Left colon (tissue), 2 donors: ENCODE measurements at places on chromosomes 4 and X.

DNA sequence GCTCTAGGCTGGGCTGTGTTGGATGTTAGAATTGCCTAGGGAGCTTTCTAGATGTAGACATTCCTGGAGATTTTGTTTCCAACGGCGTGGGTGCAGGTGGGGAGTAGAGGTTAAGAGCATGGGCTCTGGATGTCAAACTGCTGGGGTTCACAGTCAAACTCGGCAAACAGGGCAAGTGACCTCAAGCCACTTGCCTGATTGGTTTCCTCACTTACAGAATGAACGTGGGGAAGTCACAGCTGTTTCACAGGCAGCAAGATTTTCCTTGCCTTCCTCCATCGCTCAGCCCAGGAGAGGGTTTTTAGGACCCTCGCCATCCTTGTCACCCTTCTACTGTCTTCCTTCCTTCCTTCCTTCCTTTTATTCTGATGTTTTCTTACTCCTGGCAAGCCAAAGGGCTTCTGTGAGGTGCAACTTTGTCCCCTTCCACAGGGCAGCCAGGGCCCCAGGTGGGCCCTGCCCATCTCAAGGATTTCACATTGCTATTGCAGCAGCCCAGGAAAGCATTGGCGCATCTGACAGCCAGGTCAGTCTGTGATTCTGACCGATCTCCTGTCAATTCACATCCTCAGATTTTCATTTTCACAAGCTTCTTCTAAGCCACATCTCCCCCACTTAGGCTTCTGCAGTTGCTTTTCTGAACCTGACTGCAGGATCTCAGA is 7.0 kb downstream of the RTL5 start:
- no peak for DNase-seq

DNA sequence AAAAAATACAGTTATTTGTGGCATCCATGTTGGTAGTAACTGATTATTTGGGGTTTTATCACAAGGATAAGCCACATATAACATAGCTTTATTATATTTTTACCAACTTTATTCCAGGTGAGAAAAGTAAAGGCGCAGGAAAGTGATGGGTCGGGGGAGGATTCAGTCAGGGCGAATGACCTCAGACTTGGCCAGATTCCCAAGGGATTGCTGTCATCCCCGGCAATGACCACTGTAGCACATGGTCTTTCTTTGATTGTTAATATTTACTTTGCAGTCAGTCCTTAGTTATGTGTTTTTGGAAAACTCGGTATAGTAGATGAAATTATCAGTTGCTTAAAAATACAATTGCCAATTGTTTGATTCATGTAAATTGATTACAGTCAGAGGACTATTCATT is 17.6 kb downstream of the GRIA3 start:
- no peak for DNase-seq

- DNase-seq = no peak
Measured at GRCh38 chr4:8552581-8553205, 27.5 kb upstream of the GPR78 start.

GRCh38 chr4:185119927-185120630 is 23.0 kb upstream of the SLC25A4 start:
- no peak for DNase-seq

- no peak for DNase-seq
Measured at GRCh38 chr4:630656-631055, 5.3 kb downstream of the PDE6B start.

GRCh38 chr4:12123707-12124106 is 695.0 kb upstream of the HS3ST1 start:
- DNase-seq = no peak

- DNase-seq = no peak
Measured at GRCh38 chr4:68175562-68176155, 46.0 kb upstream of the TMPRSS11F start.

DNA sequence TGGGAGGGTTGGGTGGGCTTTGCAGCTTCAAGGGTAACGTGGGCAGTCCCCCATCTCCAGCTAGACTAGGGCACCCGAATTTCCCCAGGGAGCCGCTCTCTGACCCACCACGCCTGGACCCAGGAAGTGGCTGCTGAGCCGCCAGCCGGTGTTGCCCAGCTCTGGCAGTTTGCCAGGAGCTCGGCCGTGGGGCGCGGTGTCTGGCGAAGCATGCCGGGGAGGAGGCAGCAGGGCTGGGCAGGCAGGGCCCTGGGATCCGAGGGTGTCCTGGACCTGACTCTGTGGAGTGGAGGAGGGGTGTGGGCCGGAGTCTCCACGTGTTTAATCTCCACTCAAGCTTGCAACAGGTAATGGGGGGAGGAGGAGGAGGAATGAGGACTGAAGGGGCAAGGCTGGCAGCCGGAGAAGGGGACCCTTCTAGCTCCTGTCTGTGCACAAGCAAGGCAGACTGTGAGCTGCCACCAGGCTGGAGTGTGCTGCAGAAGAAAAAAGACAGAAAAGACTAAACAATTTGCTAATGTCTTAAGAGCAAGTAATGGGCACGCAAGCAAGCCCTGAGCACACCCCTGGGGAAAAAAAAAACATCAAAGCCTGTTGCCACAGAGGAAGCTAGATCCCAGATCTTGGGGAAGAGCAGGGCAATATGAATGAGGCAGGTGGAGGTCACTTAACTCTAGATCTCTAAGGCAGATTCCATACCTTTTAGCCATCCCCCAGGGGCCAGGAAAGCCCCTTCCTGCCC is 2.4 kb downstream of the LONRF3 start:
- peak; percentile 78 for DNase-seq

DNA sequence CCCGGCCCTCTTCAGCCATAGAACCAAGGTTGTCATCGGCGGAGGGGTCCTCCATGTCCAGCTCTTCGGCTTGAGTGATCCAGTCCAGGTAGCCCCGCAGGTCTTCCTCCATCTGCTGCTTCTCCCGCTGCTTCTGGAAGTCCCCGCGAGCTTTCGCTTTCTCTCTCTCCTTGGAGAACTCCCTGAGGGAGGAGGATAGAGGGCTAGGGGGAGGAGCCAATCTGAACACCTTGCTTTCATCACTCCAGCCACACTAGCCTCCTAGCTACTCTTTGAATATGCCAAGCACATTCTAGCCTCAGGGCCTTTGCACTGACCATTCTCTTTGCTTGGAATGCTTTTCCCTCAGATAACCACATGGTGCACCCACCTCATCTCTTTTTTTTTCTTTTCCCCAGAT is 6.2 kb downstream of the CACNA1F start:
- no peak for DNase-seq

- no peak for DNase-seq
Measured at GRCh38 chrX:143058120-143058519, 32.4 kb downstream of the SPANXN4 start.

GRCh38 chrX:72207366-72207765 is 25.8 kb downstream of the PIN4 start:
- no peak for DNase-seq

DNA sequence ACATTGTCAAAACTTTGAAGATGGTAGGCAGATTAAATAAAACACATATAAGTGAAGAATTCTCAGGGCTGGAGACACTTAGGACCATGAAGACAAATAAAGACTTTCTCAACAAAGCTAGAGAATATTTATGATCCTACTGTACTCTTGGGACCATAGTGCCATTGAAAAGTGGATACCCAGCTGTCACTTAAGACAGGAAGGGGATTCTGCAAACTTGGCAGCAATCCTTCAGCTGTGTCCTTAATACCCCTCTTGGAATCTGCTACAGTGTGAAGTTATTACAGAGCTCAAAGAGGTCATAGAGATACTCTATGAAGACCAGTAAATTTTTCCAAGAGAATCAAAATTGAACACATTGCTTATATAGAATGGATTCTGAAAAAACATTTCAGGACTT is 24.3 kb downstream of the PDE5A start:
- no peak for DNase-seq

- DNase-seq = no peak
Measured at GRCh38 chr4:56703378-56703777, 22.3 kb upstream of the HOPX start.

GRCh38 chr4:20493761-20494353 is 206.4 kb upstream of the PACRGL start:
- DNase-seq = no peak

DNA sequence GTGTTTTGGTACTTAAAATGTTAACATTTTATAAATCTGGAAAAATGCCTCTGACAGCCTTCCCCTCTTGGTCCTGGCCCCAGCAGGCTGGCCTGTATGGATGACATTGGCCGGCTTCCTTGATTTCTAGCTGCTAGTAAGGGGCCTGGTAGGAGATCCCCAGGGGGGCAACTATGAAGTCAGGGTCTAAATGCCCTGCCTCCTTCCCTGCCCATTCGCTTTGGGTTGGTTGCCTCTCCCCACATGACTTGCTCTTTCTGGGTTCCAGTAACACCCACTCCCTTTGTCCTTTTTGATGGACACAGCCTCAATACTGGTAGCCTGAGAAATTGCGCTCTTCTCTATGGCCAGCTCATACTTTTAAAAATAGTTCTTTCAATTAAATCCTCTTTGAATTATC is 78.0 kb upstream of the MAD2L1 start:
- no peak for DNase-seq

GRCh38 chr4:35300996-35301774 is 943.1 kb downstream of the ARAP2 start:
- no peak for DNase-seq

DNA sequence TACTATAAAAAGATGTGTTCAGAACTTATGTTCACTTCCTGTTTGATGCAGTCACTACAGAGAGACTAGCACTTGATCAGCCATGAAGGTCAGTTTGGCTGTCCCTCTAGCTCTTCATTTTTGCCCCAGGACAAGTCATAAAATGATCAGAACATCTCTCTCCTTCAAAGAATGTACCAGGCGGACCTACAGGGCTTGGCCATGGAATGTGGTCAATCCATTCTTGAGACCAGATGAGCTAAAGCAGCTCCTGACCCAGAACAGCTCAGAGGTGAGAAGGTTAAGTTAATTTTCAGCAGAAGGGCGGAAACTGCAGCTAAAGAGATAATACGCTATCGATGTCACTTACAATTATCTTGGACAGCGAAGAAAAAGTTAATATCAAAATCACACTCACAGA is 49.2 kb upstream of the TAB3 start:
- no peak for DNase-seq

- DNase-seq = no peak
Measured at GRCh38 chr4:17817027-17817426, 6.2 kb downstream of the NCAPG start.

GRCh38 chrX:130172127-130172845 is 524 bp downstream of the RAB33A start:
- no peak for DNase-seq

GRCh38 chr4:151715881-151716280 is 44.9 kb downstream of the GATB start:
- DNase-seq = no peak

- no peak for DNase-seq
Measured at GRCh38 chrX:63434206-63434605, 83.1 kb upstream of the SPIN4 start.

DNA sequence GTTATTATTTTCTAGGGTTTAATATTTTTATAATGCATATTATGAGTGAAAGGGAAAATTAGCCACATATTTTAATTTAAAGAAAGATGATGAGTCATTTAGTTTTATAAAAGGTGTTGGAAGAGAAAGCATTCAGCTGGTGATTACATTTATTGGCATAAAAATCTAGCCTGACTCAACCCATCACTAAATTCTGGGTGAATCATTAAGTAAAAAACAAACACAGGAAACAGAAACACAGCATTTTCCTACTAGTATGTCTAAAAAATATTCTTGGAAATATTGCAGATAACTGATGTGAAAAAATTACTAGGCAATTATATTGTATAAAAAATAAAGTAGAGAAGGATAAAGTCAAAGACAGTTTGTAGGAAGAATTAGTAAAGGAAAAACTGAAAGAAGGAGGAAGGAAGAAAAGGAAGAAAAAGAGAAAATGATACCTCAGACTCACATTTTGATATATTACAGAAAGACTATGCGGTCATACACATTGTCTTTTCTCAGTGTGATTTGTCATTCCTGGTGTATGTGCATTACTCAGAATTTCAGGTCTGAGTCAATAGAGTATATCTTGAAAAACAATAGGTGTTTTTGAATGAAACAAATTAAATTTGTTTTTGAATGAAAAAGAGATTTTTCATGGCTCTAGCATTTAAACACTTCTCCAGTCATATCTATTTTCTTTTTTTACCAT is 48.0 kb upstream of the SPOCK3 start:
- DNase-seq = no peak
